H7 (cell line): ENCODE measurements at places on chromosomes 2 and 18. TPM values are rescaled to one million over a fixed set of nuclear protein-coding genes. Genes with fewer than 3 reads are reported as not detected.

DNA sequence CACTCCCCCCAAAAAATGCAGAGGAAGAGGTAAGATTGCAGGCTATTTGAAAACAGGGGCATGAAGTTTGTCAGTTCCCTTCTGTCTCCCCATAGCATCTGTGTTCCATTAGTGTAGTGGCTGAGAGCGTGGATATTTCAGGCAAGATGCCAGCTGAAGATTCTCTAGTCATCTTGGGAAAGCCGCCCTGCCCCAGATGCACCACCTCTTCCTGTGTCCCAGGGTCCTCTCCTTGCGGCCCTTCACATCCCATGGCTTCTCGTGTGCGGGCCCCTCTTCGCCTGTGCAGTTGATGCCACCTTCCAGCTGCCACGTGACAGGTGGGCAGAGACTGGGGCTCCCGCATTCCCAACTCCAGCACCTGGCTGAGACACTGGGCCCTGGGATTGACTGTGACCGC is 16.1 kb downstream of the TMEM127 start:
- DNase-seq, result peak; percentile 14

DNA sequence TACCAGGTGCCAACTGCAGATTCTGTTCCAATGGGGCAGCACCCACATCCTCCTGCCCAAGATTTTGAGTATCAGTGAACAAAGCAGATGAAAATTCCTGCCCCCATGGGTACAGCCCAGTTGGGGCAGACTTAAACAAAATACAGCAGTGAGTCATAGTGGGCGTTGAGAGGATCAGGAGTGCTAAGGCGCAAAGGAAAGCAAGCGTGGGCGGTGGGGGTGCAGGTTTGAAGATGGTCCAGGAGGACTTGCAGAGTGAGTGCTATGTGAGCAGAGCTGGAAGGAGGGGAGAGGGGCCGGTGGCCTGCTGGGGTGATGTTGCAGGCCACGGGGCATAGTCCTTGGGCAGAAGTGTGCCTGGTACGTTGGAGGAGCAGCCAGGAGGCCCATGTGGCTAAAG is 24.7 kb downstream of the STEAP3 start:
- peak; percentile 20 for DNase-seq

GRCh38 chr2:112077814-112078213 is 22.7 kb downstream of the TMEM87B start:
- DNase-seq, result peak; percentile 63

The TUBA3E gene
- not detected in 2 replicates for total RNA-seq

DNA sequence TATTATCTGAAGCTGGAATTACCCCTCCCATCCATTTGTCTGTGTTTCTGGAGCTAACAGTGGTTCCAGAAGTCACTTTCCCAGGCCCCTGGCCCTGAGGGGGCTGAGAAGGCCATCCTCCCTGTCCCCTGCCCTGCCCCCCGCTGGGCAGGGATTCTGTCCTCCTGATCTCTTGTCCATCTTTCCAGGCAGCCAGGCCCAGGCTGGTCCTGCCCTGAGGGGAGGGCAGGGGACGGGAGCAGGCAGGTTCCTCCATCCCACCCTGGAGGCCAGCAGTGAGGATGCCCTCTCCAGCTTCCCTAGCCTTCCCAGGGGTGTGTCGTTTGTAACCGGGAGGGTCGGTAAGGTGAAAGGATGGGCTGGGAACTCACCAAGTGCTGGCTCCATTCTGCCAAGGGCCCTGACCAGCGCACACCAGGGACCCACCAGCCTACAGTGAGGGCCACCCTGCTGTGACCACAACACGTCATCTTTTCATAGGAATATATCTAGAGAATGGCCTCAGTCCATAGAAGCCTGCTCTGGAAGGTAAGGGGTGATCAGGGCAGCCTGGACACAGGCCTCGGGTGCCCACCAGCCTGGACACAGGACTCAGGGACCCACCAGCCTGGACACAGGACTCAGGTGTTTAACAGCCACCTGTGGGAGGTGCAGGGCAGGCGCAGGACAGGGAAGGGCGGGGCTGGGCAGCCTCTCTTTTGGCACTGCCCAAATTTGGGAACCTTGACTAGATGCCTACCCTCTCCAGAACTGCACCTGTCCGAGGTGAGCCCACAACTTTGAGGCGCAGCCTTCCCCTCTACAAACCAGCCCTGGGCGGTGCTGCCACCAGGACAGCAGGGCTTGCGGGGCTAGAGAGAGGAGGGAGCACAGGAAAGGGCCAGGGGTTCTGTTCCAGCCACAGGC is 35.8 kb upstream of the GPC1 start:
- DNase-seq, result peak; percentile 48

- peak; percentile 99 for DNase-seq
Observed at GRCh38 chr2:240913810-240914644, 7.9 kb downstream of the CROCC2 start.

DNA sequence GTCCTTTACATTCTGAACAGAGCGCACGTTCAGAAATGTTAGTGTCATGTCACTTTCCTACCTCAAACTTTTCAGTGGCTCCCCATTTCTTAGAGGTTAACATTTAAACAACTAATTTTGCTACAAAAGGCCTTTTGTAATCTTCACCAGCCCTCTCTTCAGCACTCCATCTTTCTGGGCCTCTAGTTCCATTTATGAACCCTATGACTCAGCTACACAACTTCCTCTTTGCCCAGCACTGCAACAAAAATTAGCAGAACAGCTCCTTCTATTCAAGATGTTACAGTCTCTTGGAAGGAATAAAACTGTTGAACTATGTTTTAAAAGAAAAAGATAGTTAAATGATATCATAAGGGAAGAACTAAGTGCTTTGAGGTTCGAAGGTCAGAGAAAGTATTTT is 139.9 kb downstream of the VWC2L start:
- no peak for DNase-seq

DNA sequence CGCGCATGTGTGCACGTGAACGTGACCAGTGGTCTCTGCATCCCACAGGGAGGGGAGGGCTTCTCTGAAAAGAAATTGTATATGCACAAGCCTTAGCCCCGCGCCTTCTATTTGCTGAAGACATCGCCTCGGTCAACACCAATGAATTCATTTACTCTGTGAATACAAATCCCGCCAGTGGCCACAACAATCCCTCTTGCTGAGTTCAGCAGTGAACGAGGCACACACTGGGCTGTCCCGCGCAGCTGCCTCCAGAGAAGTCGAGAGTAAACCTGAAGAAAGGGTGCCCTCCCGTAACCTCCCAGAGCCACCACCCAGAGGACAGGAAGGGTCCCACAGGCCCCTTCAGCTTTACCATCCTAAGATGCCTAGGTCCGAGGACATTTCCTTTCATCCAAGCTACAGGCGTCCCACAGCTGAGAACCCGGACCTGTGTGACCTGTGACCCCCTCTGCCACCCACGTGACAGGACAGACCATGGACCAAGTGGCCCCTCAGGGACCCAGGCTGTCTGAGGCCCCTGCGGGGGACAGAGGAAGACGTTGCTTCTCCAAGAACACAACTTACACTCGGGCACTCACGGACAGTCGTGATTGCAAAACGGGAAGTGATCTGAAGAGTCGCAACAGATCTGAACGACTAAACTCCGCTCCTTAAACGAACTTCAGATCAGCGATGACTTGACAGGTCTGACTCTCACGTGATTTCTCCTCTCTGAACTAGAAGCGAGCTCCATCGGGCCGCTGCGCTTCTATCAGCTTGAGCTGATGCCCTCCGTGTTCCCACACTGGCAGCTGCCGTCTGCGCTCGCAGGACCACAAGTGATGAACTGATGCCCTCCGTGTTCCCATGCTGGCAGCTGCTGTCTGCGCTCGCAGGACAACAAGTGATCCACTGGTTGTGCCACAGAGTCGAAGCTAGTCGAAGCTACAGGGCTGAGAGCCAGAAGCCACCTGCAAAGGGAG is 92.7 kb downstream of the ZNF516 start:
- DNase-seq, result peak; percentile 38

The SCN2A gene
- under 0.01 TPM in 1 of 2 replicates, not detected in the other for total RNA-seq
